ENCODE measurements at places on chromosomes 3 and 15.

DNA sequence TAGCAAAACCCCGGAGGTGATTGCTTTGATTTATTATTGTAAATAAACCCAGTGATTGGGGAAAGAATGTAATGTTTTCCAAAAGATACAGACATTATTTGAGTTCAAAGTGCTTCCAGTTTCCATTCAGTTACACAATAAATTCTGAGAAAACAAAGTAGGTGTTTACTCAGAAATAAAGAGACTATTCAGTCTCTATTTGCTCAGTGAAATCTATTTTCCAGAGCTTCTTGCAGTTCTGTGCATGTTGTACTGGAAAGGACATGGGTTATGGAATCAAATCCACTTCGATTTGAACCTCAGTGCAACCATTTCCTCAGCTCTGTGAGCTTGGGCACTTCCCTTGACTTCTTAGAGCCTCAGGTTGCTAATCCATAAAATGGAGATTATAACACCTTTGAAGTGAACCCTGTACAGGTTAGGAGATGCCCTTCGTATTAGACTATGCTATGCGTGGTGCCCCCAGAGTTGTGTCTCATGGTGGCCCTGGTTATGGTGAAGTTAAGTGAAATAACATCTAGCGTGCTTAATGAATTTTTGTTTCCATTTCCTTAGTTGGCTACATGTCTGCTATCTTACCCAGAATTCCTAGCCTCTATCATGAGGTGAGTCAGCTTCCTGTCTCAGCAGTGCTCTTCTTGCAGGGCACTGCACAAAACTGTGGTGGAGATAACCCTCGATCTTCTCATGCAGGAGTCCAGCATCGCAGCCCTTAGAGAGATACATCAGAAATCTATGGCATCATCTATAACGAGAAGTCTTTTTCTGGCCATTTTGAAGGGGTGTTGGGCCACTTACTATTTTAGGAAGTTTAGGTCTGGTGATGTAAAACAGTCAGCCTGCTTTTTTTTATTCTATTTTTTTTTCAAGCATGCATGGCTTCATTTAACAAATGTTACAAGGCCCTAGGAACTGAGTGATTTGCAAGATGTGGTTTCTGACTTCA, 97.7 kb downstream of the RPL39L start:
- no peak for DNase-seq

- DNase-seq = no peak
These were observed 617.5 kb downstream of the ZPLD1 start for GRCh38 chr3:103052236-103052830.

DNA sequence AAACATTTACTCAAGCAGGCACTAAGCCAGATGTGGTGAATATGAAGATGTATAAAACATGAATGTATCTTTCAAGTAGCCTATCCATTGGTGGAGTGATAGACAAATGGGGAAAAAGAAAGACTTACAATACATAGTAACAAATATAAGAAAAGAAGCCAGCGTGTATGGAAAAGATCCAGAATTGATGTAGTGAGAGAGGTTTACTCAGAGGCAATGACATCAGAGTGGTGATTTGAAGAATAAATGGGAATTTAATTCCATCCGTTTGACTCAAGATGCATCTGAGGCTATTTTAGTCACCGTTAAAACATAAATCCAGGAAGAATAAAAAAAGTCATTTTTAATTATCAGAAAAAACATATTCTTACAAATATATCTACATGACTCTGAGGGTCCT, 162.6 kb downstream of the IL1RAP start:
- DNase-seq = no peak

GRCh38 chr15:26442680-26443079, 330.2 kb downstream of the GABRB3 start:
- no peak for DNase-seq

GRCh38 chr3:12921736-12922135, 80.4 kb upstream of the RPL32 start:
- no peak for DNase-seq

GRCh38 chr15:86139828-86140227, 60.2 kb downstream of the AGBL1 start:
- DNase-seq = peak; percentile 68

DNA sequence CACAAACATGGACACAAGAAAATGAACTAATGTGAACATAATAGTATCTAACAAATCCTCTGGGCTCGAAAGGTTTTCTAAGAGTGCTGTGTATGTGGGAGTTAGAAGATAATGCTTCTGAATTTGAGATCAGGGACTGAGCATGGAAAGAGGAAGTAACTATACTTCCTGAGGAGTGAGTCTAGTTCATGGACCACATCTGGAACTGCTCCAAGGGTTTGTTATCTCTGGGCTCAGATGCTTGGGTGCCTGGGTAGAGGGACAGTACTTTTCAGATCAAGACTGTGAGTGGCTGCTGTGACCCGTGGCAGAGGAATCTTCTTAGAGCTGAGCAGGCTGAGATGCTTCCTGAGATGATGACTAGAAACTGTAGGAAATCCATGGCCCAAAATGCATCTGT, 28.5 kb downstream of the TBC1D23 start:
- no peak for DNase-seq

GRCh38 chr3:154137036-154137435, 15.8 kb downstream of the ARHGEF26 start:
- no peak for DNase-seq

- no peak for DNase-seq
These were observed 299.5 kb upstream of the RASGRP1 start for GRCh38 chr15:38864122-38864521.

DNA sequence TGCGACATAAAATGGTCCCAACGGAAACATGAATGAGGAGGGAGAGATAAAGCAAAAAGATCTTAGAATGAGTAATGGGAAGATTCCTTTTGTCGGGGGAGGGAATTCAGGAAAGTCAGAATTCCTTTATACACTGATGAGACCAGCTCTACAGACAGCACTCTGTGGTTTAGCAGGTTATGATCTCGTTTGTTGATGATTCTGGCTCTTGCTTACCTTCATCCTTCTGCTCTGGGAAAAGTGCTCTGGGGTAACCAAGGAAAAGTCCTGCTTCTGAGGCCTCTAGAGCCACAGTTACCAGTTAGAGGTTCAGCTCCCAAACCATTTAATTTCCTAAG, 150.7 kb upstream of the NR2E3 start:
- DNase-seq = no peak

DNA sequence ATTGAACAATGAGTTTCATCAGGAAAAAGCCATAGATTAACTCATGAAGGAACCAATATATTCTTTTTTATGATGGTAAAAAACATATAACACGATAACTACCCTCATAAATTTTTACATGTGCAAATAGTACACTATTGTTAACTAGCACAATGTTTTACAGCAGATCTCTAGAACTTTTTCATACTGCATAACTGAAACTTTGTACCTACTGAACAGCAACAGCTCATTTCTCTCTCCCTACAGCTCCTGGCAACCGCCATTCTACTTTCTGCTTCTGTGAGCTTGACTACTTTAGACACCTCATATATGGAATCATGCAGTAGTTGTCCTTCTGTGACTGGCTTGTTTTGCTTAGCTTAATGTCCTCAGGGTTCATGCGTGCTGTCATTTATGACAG, 235.4 kb downstream of the NFKBIZ start:
- no peak for DNase-seq

DNA sequence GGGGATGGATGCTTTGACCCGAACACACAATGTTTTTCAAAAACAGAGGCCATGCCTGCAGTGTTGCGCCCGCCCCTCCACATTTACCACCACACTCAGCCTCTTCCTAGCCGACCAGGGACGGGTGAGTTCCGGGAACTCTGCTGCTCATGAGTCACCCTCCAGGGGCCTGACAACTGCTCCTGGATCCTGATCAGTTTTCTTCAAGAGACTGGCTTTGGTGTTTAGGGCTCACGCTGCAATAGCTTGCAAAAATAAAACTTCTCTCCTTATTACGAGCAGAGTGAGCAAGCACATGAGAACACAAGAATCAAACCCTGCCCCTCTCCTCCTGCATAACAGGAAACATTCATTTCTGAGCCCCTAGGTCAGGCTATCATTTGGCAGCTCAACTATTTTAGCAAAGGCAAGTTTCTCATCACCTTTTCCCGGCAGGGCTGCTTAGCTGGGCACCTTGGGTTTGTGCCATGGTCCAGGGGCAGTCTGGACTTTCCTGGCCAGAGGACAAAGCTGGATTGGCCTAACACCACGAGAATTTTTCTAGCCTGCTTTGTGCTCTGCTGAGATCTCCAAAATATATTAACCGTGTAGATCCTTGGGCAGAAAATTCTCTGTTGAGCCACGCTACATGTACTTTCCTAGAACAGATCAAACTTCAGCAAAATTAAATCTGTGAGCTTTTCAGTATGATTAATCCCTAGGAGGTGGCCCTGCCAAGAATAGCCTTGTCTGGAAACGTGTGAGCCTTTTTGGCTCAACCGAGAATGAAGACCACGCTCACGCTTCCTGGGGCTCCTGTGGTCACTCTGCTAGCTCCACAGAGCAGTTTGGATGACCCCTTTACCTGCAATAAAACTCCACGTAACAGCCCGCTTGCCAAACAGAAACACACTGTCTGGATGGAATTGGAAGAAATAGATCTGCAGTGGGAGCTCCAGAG, 52.7 kb upstream of the SPATA12 start:
- DNase-seq = peak; percentile 57

GRCh38 chr3:67142432-67142831, 144.3 kb downstream of the KBTBD8 start:
- no peak for DNase-seq

GRCh38 chr3:180911876-180912303, 580 bp upstream of the FXR1 start:
- no peak for DNase-seq

DNA sequence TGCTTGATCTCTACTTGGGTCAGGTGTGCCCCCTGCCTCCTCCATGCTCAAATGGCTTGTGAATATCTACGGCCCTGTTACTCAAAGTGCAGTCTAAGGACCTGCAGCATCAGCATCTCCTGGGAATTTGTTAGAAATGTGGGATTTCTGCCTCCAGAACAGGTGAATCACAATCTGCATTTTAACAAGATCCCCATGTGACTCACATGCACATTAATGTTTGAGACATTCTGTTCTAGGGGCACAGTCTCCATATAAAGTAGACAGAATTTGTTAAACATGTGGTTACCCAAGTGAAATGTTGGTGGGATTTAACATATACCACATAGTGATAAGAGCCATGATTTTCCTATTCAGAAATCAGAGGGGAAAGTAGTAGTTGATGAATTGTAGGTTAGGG, 256.2 kb downstream of the NR1D2 start:
- no peak for DNase-seq

DNA sequence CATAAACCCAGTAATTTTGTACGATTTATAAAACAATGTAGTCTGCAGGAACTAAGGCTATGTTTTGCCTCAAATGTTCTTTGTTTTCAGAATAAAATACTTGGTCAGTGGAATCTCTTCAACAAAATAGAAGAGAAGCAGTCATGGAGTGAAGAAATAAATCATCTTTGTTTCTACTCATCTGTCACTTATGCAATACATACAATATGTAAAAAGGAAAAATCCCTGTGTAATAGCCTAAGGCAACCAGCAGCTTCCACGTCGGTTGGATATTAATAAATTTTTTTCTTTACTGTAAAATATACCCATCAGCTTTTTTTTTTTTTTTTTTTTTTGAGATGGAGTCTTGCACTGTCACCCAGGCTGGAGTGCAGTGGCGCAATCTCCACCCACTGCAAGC, 5.2 kb upstream of the WDR5B start:
- DNase-seq = no peak

GRCh38 chr3:2154621-2155020, 56.0 kb downstream of the CNTN4 start:
- no peak for DNase-seq

DNA sequence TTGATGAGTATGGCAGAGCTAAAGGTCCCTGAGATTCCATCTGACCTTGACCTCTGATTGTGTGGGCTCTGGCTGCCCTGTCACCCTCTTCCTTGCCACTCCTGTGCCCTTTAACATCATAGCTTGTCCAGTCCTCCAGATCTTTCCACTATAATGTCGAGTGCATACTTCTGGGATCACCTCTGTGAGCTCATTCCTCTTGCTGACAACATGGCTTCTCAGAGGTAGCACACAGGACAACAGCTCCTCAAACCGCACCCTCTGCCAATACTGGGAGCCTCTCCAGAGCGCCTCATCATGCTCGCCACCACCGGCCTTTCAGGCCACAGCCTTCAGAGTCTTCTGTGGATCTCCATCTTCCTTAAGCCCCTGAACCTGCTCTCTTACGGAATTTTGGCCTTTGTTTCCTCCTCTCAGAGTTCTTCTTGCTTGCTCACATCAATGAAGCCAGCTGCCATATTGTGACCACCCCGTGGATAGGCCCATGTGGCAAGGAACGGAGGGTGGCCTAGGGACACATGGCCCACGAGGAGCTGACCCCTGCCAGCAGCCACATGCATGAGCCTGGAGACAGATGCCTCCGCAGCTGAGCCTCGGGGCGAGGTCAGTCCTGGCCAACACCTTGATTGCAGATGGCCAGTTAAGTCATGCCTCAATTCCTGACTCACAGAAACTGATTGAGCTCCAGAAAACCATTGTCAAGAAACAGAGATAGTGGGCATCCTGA, 31.1 kb downstream of the PLA2G4D start:
- DNase-seq = no peak

GRCh38 chr3:39900462-39901002, 91.1 kb downstream of the MYRIP start:
- DNase-seq = no peak

- DNase-seq = no peak
These were observed 75.1 kb downstream of the CLDN11 start for GRCh38 chr3:170493712-170494182.

GRCh38 chr3:123778991-123779622, 105.0 kb downstream of the MYLK start:
- DNase-seq = no peak

DNA sequence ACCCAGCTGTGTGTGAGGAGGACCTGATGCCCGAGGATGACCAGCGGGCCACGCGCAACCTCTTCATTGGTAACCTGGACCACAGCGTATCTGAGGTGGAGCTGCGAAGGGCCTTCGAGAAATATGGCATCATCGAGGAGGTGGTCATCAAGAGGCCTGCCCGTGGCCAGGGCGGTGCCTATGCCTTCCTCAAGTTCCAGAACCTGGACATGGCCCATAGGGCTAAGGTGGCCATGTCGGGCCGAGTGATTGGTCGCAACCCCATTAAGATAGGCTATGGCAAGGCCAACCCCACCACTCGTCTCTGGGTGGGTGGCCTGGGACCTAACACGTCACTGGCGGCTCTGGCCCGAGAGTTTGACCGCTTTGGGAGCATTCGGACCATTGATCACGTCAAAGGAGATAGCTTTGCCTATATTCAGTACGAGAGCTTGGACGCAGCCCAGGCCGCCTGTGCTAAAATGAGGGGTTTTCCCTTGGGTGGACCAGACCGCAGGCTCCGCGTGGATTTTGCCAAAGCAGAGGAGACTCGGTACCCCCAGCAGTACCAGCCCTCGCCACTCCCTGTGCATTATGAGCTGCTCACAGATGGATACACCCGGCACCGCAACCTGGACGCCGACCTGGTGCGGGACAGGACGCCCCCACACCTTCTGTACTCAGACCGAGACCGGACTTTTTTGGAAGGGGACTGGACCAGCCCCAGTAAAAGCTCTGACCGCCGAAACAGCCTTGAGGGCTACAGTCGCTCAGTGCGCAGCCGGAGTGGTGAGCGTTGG, 1.5 kb downstream of the RBM15B start:
- DNase-seq = no peak

- no peak for DNase-seq
These were observed 521.1 kb downstream of the PLOD2 start for GRCh38 chr3:145639875-145640274.

All from activated CD8-positive, alpha-beta memory T cell treated with anti-CD3 and anti-CD28 coated beads, Interleukin-2, amount 50 U/mL, for 48 hours (primary cell).